ENCODE measurements at places on chromosomes 2 and 18.

GRCh38 chr2:240922982-240923537, 16.9 kb downstream of the CROCC2 start:
- DNase-seq = no peak

- DNase-seq = peak; percentile 54
These were observed 501.0 kb downstream of the EIPR1 start for GRCh38 chr2:2876331-2877221.

DNA sequence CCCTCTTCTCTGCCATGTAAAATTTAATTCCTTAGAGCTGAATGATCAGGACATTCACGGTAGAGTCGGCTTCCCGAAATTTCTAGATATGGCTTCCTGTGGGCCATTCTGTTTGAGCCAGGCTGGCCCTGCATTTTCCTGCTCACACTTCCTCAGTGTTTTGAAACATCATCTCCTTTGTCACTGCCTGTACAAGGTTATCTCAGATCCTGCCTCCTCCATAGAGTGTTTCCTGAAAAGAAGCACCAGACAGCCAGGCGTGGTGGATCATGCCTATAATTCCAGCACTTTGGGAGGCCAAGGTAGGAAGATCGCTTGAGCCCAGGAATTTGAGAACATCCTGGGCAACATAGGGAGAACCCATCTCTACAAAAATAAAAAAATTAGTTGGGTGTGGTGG, 43.6 kb downstream of the GRHL1 start:
- DNase-seq = no peak

GRCh38 chr2:165720511-165720910, 73.5 kb downstream of the GALNT3 start:
- no peak for DNase-seq

DNA sequence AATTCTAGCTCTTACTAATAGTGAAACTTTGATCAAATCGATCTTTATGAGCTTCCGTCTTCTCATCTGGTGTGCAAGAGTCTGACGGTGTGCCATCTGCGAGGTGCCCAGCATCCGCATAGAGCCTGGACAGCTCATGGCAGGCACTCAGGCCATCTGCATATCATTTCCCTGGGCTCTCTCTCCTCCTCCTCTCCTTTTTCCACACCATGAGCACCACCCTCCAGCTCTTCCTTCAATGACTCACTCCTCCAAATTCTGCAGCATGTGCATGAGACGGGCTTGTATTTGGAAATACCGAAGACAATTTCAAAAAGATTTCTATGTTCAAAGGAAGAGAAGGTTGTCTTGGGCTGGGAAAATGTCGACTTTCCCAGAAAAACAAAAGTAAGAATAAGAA, 161.1 kb downstream of the CCBE1 start:
- DNase-seq = no peak

GRCh38 chr2:19971691-19972090, 18.2 kb downstream of the WDR35 start:
- no peak for DNase-seq

GRCh38 chr2:130963849-130964793, 127.4 kb downstream of the ARHGEF4 start:
- peak; percentile 61 for DNase-seq
